ENCODE measurements at places on chromosomes 13 and 19.

DNA sequence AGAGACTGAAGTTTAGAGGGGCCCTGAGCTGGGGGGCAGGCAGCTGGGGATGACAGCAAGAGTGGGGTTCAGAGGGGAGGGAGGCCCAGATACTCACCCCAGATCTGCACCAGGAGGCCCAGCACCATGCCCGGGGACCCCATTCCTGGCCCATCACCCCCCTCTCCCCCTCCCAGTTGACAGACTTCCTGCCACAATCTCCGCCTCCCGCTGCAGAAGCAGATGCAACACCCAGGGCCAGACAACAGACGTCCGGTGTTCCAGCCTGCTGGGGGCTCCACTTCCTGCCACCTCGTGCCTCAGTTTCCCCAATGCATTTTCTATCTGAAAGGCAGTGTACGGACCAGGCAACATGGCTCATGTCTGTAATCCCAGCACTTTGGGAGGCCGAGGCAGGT lies at the start of gene TMIGD2:
TMIGD2 (minus strand) TSS at position 147 of the 398 bp plus-strand sequence; CDS start at position 143, 4 bp downstream.
- H3K27me3 ChIP-seq: peaks cover 76% of the 10 kb centered on the region
- H3K36me3 ChIP-seq: no peaks in the 10 kb centered on the region
- no peak within 1 kb of the TSS for H3K27ac ChIP-seq
- H3K4me3 ChIP-seq: no peak within 1 kb of the TSS
- DNase-seq: no peak

- no peak overlapping the region for H3K4me3 ChIP-seq
- H3K27ac ChIP-seq: no peak overlapping the region
- no peak for DNase-seq
- no peaks in the 10 kb centered on the region for H3K4me1 ChIP-seq
Observed at GRCh38 chr13:73228546-73228945, 169.7 kb downstream of the KLF5 start.

GRCh38 chr19:611481-611868 lies 21.8 kb downstream of the HCN2 start:
- H3K36me3 ChIP-seq: no peaks in the 10 kb centered on the region
- H3K27ac ChIP-seq: peak overlapping the region; percentile 35
- H3K4me3 ChIP-seq: no peak overlapping the region
- no peak for DNase-seq

DNA sequence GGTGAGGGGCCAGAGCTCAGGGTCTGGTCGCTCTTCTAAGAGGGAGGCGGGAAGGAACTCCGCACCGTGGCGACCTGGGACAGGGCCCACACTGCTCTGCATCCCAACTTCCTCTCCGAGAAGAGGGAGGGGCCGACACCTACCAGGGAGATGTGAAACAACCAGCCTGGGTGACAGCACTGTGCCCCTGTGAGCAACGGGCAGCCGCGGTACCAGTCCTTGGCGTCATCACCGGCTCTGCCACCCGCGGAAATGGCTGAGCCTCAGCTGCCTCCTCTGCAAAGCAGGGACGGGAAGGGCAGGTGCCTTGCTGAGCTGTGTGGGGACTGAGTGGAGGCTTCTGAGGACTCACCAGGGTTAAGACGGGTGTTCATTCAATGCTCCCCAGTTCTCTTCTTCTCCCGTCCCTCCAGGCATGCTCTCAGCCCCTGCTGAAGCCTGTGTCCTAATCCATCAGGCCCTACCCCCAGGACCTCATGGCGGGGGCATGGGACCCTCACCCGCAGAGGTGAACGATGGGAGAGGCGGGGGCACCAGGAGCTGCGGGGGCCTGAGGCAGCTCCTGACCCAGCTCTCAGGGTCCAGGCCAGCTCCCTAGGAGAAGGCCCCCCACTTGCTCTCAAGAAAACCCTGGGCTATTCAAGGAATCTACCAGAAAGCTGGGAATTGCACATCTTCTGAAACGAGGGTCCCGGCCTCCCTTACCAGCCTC lies 9.3 kb downstream of the ZNF787 start:
- H3K36me3 ChIP-seq: no peaks in the 10 kb centered on the region
- no peaks in the 10 kb centered on the region for H3K27me3 ChIP-seq
- H3K27ac ChIP-seq: peak overlapping the region; percentile 85
- H3K4me3 ChIP-seq: no peak overlapping the region

DNA sequence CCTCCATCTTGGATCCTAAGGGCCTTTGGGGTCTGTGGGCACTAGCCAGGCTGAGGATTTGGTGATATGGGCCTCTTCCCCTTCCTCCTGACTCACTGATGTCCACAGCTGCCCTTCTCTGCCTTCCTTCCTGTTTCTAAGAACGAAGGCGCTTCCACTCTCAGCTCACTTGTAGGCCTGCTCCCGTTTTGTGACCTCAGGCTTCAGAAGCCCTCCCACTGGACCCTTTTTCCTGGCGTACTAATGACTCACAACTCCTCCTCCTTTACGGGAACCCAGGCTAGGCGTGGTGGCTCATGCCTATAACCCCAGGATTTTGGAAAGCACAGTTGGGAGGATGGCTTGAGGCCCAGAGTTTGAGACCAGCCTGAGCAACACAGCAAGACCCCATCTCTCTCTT lies 55.6 kb downstream of the TMED1 start:
- peaks cover 24% of the 10 kb centered on the region for H3K4me1 ChIP-seq
- H3K27ac ChIP-seq: peak overlapping the region; percentile 68
- H3K4me3 ChIP-seq: no peak overlapping the region
- no peak for DNase-seq
- H3K36me3 ChIP-seq: peaks cover 51% of the 10 kb centered on the region

Measured in esophagus muscularis mucosa (tissue), 4 donors.